ENCODE measurements at places on chromosomes 2 and 18.

GRCh38 chr2:75021672-75022071, 63.2 kb downstream of the POLE4 start:
- DNase-seq: no peak

GRCh38 chr2:24328010-24328409, 32.3 kb downstream of the ITSN2 start:
- no peak for DNase-seq

- no peak for DNase-seq
Observed at GRCh38 chr2:219065484-219065883, 4.8 kb upstream of the IHH start.

- no peak for DNase-seq
Observed at GRCh38 chr2:205589479-205589878, 92.8 kb upstream of the NRP2 start.

DNA sequence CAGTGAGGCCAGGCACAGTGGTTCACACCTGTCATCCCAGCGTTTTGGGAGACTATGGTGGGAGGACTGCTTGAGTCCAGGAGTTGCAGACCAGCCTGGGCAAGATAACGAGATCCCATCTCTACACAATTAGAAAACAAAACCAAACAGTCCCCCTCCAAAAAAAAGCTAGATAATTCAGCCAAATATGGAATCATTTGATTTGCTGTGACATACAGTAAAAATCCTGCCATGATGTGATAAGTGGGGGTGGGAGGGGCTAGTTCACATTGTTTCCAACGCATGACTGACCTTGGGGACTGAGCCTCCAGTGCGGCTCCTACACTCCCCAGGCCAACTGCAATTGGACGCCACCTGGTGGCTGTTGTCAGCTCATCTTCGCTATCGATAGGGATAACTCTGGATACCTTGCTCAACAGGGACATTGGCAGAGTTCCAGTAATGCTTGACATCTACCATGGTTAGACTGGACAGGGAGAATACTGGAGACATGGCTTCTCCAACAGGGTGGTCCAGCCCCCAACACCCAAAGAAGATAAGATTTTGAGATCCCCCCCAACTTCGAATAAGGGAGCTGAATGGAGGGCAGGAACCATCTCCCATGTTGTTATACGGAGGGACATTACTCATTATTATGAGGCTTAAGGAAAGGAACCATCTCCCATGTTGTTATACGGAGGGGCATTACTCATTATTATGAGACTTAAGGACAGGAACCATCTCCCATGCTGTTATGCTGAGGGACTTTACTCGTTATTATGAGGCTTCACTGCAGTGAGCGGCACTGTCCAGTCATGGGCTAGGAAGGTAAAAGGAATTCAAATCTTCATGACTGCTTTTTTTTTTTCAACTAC, 135.9 kb downstream of the TGIF1 start:
- peak; percentile 59 for DNase-seq

- no peak for DNase-seq
Observed at GRCh38 chr2:23567161-23567756, 182.3 kb downstream of the KLHL29 start.
